Activated T-helper 1 cell treated with anti-CD3 and anti-CD28 coated beads, Interleukin-2, amount 50 U/mL, for 16 hours (primary cell): ENCODE measurements at places on chromosomes 3 and 15.

DNA sequence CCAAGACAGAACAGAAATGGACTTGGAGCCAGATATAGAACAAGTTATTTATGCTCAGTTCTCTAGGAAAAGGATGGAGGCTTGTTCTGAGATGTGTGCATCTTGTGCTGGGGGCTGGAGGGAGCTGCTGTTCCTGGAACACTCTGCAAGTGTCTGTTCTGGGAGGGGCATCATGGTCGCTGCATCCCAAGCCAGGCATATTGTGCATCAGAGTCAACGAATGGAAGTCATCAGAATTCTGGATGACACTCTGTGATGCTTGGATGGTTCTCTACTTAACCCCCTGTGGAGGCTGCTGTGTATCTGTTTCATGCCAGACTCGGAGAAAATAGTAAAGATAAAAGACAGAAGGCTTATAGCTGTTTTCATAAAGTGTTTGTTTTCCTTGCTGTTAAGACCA lies 34.7 kb downstream of the RPL22L1 start:
- DNase-seq, result no peak

GRCh38 chr3:107699682-107700081 lies 176.9 kb downstream of the BBX start:
- no peak for DNase-seq

DNA sequence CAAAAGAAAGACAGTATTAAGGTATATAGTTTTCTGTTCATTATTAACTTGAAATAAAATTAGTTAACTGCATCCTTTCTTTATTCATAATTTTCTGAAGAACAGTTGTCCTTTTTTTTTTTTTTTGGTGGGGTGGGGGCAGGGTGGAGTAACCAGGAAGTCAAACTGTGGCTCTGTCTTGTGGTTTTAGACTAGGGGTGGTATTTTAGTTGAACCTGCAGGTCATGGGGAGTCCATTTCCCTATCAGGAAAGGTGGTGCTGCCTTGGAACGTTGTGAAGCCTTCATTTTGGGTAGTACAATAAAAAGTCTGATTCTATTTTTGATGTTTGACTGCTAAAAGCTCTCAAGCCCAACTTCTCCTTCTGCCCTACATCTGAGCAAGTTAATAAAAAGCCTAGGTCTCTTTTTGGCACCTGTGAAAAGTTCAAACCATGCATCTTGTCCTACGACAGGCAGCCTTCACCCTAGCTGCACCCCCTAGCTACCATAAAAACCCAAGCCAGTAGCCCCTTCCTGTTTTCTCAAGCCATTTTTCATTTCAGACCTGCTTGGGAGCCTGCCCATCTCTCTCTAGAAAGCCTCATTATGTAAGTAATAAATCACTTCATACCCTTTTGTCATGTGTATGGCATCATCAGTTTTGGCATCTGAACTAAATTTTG lies 31.2 kb upstream of the RIOX2 start:
- no peak for DNase-seq

- DNase-seq, result no peak
These were observed 645 bp upstream of the SLITRK3 start for GRCh38 chr3:165196577-165197480.

- DNase-seq, result no peak
These were observed 35.2 kb downstream of the NCEH1 start for GRCh38 chr3:172675441-172676193.

DNA sequence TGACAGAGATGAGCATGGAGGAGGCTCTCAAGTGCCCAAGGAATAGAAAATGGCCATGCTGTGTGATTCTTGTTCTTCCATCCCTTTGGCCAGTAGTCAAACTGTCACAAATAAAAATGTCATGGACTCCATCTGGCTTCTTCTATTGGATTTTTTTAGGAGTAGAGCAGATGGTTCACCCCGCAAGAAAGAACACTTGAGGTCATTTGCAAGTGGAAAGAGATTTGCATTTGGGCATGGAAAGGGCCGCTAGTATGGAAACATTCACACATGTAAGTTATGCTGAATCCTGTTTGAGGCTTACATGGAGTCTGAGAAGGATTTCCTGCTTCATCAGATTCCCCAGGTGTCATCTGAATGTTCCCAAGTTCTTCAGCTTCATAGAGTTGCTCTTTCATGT lies 53.1 kb upstream of the CFAP161 start:
- no peak for DNase-seq

- DNase-seq, result no peak
These were observed 34.2 kb downstream of the BDH1 start for GRCh38 chr3:197521277-197522182.

GRCh38 chr3:133865136-133865855 lies 30.4 kb downstream of the RAB6B start:
- DNase-seq, result no peak

GRCh38 chr15:59540654-59541053 lies 70.9 kb upstream of the GCNT3 start:
- no peak for DNase-seq

DNA sequence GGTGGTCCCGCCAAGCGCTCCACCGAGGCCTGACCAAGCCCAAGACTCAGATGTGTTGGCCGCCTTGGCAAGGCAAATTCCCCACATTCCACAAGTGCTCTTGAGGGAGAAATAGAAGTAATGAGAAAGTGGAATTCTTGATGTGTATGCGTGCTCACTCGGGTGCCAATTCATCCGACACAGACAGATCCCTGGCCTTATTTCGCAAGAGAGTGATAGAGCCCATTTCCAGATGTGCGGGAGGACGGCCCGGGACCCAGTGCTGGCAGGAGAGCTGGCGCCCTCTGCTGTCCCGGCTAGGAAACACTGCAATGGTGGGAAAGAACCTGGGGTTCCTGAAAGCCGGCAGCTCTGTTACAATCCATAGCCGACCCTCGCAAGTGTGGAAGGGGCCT lies 76.0 kb downstream of the HMG20A start:
- peak; percentile 51 for DNase-seq

DNA sequence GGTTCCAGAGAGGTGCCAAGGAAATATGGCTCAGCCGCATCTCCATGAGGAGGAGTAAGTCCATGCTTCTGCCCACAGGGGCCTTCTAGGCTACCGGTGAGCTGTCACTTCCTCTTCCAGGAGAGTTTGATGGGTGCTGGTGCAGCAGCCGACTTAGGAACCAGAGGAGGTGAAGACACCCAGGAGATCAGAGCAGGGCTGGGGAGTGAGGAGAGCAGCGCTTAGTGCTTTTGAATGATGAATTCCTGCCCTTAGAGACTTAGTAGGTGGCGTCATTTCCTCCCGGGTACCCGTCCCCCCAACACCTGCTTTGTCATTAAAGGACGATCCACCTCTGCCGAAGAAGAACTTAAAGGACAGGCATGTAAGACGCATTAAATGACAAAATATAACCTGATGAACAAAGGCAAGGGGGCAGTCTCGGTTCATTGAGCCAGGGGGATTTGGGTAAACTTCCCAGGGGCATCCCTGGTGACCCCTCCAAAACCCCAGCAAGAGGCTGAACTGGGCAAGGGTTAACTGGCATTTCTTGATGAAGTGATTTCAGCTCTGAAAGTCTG lies 67.6 kb downstream of the HES1 start:
- DNase-seq, result no peak

GRCh38 chr3:32630266-32630665 lies 54.7 kb upstream of the CNOT10 start:
- DNase-seq, result no peak

DNA sequence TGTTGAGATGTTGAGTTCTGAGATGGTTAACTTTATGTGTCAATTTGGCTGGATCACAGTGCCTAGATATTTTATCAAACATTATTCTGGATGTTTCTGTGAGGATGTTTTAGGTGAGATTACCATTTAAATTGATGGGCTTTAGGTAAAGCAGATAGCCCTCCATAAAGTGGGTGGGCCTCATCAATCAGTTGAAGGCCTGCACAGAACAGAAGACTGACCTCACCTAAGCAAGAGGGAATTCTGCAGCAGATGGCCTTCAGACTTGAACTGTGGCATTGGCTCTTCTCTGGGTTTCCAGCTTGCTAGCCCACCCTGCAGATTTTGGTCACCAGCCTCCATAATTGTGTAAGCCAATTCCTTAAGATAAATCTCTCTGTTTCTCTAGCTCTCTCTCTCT lies 260.4 kb upstream of the VEPH1 start:
- DNase-seq, result no peak

GRCh38 chr3:100144255-100144866 lies 30.1 kb upstream of the FILIP1L start:
- DNase-seq, result no peak

- no peak for DNase-seq
These were observed 2.2 kb upstream of the FAM240A start for GRCh38 chr3:46609944-46610722.

- DNase-seq, result no peak
These were observed 339.0 kb downstream of the IL5RA start for GRCh38 chr3:2771193-2771592.

GRCh38 chr3:141649871-141650270 lies 88.2 kb upstream of the RNF7 start:
- DNase-seq, result no peak

DNA sequence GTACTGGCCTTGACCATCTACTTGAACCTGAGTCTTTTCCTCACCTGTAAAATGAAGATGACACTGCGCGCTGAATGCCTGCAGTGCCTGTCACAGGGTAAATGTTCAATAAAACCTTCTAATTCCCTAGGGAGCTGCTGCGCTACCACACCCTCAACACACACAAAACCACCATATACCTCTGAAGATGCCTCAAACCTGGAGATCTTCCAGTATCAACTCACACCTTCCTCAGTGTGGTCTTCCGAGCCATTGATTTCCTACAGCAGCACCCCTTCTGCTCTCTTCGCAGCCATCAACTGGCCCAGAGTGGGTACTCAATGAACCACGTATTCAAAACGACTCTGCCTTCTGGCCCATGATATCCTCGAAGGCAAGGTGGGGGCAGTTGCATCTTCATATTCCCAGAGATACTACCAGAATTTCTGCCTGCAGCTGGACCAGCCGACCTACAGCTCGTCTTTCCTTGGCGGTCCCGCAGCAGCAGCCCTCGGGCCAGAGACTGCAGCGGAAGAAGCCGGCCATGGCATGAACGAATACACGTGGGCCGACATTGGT lies 695 bp downstream of the RPL32 start:
- peak; percentile 22 for DNase-seq

- DNase-seq, result no peak
These were observed 84.9 kb downstream of the LRIG1 start for GRCh38 chr3:66415867-66416428.

- no peak for DNase-seq
These were observed 72.7 kb downstream of the MYRIP start for GRCh38 chr3:39882111-39882510.

- no peak for DNase-seq
These were observed 50.7 kb downstream of the RAF1 start for GRCh38 chr3:12613250-12613649.

- DNase-seq, result no peak
These were observed 102.1 kb upstream of the CMC1 start for GRCh38 chr3:28139288-28139687.

GRCh38 chr3:134342259-134342658 lies 32.0 kb downstream of the AMOTL2 start:
- DNase-seq, result no peak

DNA sequence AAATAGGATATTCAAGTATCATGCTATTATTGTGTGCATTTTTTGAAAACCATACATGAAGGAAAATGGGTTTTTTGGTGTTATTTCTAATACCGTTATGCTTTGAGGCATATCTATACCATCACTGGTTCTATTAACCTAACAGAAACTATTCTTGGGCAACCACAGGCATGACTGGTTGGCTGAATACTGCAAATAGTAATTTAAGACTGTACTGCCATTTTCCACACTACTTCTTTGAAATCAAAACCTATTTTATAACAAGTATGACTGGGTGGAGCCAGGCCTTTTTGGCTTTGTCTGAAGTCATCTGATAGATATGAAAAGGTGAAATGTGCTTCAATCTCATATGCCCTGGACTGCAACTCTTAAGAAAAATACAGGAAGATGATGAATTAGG lies 115.1 kb downstream of the ULK4 start:
- DNase-seq, result no peak

- no peak for DNase-seq
These were observed 20.5 kb downstream of the TRPM1 start for GRCh38 chr15:31081056-31081455.

DNA sequence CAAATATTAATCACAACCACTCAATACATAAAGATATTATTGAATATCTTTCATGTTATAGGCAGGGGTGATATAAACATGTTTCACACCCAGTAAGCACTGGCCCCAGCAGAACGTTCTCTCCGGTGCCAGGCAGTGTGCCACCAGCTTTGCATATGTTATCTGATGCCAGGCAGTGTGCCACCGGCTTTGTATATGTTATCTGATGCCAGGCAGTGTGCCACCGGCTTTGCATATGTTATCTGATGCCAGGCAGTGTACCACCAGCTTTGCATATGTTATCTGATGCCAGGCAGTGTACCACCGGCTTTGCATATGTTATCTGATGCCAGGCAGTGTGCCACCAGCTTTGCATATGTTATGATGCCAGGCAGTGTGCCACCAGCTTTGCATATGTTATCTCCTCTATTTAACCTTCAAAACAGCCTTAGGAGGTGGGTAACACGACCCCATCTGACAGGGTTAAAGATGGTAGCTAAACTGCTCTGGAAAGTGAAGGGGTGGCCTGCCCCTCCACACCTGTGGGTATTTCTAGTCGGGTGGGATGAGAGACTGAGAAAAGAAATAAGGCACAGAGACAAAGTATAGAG lies 6.9 kb downstream of the MUC20 start:
- DNase-seq, result no peak

GRCh38 chr3:192281207-192281880 lies 446.0 kb downstream of the FGF12 start:
- no peak for DNase-seq

DNA sequence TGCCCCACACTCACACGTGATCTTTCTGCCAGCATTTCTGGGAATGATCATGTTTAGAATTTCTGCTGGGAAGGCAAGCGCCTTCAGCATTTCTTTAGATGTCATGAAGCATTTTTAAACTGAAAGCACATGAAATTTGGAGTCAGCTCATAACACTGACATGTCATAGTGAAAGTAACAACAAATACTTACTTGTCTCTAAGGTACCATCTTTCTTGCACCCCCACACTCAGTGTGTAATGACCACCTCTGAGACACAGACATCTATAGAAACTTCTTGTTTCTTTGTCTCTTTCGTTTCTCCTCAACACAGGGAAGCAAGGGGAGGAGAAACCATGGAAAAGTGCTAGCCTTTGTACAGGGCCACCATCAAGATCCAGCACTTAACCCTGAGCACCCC lies 171.7 kb downstream of the RORA start:
- DNase-seq, result no peak

DNA sequence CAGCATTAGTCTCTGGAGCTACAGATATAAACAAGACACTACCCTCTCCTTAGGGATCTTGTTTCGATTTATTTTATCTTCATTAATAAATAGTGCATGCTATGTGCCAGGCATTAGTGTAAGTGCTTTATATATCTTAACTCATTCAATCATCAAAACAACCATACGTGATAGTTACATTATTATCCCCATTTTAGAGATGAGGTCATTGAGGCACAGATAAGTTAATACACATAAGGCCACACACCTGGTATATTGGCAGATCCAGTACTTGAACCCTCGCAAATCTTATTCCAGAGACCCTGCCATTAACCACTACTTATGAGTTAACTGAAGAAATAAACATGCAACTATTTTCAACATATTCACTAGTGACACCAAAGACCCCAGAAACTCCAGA lies 25.7 kb upstream of the NR2F2 start:
- no peak for DNase-seq

GRCh38 chr15:31824024-31824423 lies 206.3 kb upstream of the CHRNA7 start:
- no peak for DNase-seq
